ENCODE measurements at places on chromosomes 2 and 18.

GRCh38 chr18:34795070-34795732, 85.1 kb downstream of the DTNA start:
- DNase-seq: no peak

- DNase-seq: no peak
Observed at GRCh38 chr2:123540291-123540690, 484.8 kb upstream of the CNTNAP5 start.

GRCh38 chr2:208280234-208280633, 14.2 kb downstream of the PIKFYVE start:
- no peak for DNase-seq

DNA sequence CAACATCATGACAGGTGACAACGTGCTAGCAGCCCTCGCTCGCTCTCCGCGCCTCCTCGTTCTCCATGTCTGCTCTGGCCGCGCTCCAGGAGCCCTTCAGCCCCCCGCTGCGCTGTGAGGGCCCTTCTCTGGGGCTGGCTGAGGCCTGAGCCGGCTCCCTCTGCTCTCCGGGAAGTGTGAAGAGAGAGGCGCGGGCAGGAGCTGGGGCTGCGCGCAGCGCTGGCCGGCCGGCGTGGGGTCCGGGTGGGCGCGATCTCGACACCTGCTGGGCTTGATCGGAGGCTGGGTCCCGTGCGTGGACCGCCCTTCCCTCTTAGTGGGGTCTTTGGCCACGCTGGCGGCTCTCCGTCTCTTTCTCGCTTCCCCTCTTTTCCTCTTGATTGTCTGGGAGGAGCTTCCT, 195.5 kb downstream of the ANKRD30BL start:
- DNase-seq: no peak

Data from NCI-H2081 (cell line).